ENCODE measurements at places on chromosomes 7 and 10. TPM values are rescaled to one million over a fixed set of nuclear protein-coding genes. Genes with fewer than 3 reads are reported as not detected.

SPACDR gene
- 3.6 TPM for total RNA-seq

SKIDA1 gene
- total RNA-seq = 9.7 TPM

MUC12 gene
- total RNA-seq = 1.1 TPM

SORBS1 gene
- total RNA-seq = 25.1 TPM

DUSP5 gene
- 14.8 TPM for total RNA-seq

LRIT1 gene
- not detected for total RNA-seq

OR2A5 gene
- not detected for total RNA-seq

FAM237B gene
- not detected for total RNA-seq

PRSS37 gene
- total RNA-seq = not detected

DNA sequence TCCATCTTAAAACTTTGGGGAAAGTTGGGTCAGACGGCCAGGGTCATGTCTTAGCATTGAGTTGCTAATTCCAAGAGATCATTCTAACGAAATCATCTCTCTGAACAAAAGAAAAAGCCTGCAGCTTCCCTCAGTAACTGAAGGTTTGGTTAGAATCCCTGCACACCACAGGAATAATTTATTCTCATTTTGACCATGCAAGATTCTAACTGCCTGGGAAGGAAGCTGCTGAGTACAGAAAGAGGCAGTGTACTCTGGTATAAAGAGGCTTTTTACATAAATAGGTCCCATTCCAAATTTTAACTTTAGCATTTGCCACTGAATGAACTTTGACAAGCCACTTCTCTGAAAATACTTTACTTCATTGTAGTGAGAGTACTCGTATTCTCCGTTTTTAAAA, 76.9 kb upstream of the RSBN1L start:
- no peak for DNase-seq

GRCh38 chr10:110544958-110545537, 22.4 kb upstream of the SMC3 start:
- DNase-seq = no peak

DNA sequence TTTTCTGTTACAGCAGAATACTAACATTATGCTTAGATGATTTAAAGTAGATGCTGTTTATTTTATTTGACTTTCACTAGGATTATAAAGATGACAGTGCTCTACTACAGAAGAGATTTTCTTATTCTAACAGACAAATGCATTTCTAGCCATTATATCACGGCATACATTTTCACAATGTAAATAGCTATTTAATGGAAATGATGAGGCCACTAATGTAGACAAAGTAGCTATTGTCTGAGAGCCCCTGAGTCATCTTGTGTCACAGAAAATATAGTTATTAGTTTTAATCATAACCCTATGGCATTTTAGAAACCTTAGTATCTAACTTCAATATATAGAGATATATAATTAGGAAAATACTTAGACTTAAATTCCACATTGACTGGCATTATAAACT, 158.0 kb upstream of the AHR start:
- no peak for DNase-seq

DNA sequence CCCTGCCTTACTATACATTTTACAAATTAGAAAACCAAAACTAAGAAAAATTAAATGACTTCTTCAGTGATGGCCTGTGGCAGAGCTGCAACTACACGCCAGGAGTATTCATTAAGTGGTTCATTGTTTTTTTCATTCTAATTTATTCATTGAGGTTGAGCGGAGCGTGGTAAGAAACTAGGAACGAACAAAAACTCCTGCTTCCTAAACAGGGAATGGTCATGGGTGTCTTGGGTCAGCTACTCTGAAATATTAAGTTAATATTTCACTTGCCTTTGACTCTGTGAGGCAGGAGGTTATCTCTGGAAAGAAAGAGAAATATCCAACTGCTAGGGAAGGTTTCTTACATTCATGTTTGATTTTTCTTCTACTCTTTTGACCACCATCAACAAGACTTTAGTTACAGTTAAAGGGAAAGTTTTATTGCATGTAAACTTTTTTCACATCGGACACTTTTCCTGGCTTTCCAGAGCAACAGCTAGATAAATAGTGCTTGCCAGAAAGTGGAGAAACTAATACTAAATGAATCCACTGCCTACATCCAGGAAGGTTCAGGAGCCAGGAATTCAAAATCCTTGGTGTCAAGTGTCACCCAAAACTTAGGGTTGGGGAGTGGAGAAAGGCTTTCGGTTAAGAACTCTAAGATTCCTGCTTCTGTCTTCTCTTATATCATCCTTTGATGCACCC, 896 bp upstream of the GNG11 start:
- DNase-seq = no peak

DNA sequence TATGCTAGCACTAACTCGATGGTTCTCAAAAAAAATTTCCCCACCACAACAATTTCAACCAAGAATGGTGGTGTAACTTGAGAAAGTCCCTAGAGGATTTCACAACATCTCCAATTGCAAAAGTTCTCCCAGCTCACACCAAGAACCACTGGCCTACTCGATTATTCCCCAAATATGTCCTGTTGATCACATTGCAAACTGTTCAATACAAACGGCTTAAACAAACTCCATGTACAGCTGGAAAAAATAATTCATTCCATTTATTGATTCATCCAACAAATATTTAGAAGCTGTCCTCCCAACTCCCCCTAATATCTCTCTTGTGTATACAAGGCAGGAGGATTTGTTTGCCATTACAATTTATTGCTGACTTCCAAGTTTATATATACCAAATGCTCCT, 19.1 kb downstream of the TMEM176B start:
- DNase-seq = no peak

- no peak for DNase-seq
Observed at GRCh38 chr10:100696477-100696901, 48.9 kb upstream of the PAX2 start.

- no peak for DNase-seq
Observed at GRCh38 chr10:9451211-9451773, 1396.8 kb downstream of the GATA3 start.

DNA sequence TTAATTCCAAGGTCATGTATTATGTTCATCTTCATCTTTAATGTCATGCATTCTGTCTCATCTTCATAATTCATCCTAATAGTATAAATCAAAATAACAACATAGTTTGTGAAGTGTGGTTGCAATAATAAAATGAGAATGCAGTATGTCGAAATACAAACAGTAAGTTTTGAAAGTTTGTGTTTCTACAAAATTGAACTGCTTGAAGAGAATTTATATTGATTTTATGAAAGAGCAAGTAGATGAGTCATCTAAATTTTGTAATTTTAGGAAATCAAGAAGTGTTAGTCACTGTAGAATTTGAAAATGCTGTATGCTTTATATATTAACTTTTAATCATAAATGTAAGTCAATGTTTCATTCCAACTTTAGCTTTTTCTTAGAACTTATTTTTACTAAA, 190.5 kb upstream of the PPP1R3A start:
- DNase-seq = no peak

GRCh38 chr7:44432381-44432977, 58.0 kb downstream of the NUDCD3 start:
- no peak for DNase-seq

DNA sequence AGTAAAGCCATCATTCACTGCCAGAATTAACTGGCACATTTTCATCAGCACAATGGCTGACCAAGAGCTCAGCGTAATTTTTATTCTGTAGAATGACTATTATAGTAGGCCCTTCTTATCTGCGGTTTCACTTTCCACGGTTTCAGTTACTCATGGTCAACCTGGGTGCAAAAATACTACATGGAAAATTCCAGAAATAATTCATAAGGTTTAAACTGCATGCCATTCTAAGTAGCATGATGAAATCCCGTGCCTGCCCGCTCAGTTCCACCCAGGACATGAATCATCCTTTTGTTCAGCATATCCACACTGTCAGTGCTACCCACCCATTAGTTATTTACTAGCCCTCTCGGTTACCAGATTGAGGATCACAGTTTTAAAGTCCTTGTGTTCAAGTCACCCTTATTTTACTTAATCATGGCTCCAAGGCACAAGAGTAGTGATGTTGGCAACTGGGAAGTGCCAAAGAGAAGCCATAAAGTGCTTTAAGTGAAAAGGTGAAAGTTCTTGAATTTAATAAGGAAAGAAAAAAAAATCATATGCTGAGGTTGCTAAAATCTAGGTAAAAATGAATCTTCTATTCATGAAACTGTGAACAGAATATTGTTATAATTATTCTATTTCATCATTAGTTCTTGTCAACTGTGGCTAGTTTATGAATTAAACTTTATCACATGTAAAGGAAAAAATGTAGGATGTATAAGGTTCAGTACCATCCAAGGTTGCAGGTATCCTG, 204.9 kb downstream of the DOCK4 start:
- no peak for DNase-seq

- no peak for DNase-seq
Observed at GRCh38 chr7:67696878-67697277, 700.2 kb downstream of the TYW1 start.

DNA sequence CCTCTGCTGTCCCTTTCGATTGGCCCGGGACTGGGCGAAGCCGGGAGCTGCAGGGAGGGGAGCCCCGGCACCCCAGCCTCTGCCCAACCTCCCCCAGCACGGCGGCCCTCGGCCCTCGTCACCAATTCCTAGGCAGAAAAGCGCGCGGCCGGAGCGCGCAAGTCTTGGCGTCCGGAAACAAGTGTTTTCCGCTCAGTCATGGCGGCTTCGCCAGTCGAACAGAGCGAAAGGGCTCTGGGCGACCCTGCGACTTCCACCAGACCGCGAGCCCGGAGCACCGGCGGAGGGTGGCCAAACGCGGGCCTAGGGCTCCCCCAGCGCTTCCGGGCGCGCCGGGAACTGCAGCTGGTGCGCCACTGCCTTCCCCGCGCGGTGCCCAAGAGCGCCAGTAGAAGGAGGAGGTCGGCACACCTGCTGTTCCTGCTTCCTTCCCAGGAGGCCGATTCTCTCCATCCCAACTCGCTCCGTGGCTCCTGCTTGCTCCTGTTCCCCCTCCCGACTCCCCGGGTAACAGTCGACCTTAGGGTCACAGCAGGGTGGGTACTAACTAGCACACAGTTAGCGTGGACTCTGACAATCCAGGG, 729.9 kb downstream of the ZWINT start:
- peak; percentile 88 for DNase-seq

- no peak for DNase-seq
Observed at GRCh38 chr10:21272643-21273399, 252.7 kb downstream of the SKIDA1 start.

DNA sequence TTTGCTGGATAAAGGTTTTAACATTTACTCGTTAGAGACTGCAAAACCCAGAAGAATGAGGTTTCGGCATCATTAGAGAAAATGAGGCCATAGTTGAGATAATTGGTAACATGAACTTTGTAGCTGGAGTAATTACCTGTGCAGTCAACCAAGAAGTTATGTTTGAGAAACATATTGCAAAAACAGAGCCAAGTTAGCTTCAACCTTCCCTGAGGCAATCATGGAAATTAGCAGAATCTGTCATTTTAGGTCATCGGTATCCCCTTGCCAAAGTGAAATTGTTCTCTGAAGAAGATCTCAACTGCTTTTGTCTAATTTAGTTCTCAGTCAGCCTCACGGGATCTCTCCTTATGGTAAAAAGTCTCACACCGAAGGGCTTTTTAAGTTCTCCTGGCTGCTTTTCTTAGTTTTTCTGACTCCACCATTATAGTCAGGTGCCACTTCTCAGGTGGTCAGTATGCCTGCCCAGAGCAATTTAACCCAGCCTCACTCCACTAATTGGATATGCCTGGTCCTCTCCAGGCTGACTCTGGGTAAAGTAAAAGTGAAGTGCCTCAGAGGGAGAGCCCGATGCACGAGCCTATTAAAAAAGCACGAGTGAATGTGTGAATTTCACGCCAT, 52.5 kb downstream of the NRCAM start:
- no peak for DNase-seq

DNA sequence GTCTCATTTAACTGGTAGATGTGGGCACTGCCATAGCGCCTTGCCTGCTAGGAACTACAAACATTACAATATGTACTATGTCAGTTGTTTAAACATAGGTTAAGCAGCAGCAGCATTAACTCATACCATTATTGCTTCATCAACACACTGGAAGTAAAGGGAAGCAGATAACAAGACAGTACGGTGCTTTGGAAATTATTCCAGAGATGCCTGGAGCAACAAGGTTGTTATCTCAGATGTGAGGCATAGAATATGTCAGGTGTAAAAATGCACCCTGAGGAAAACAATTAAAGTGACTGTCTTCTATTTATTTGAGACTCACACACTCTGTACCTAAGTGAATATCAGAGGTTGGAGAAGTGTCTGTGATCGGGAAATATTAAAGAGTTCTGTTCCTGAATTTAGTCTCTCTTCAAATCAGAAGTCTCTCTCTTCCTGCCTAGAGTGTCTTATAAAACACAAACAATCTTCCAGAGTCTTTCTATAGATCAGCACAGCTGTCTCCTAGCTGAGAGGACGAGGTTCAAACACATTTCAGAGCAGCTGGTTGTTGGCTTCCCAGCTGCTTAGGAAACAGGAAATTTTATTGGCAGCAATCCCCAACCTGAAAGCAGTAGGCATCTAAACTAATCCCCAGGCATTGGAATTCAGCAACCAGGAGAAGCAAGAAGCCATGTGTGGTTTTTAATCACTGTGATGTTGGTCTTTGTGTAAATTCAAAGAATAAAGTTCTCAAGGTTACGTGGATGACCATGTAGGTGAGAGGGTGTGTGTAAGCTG, 994.4 kb upstream of the LRRTM3 start:
- DNase-seq = no peak

Data from mesothelial cell of epicardium (in vitro differentiated cells).